Heart left ventricle (tissue), 16 donors: ENCODE measurements at places on chromosomes 3 and 15. TPM values are rescaled to one million over a fixed set of nuclear protein-coding genes. Genes with fewer than 3 reads are reported as not detected.

The FSTL1 gene
- 265 TPM for total RNA-seq

- H3K4me3 ChIP-seq, result no peak overlapping the region
- no peaks in the 10 kb centered on the region for H3K4me1 ChIP-seq
- H3K27ac ChIP-seq, result no peak overlapping the region
- H3K36me3 ChIP-seq, result no peaks in the 10 kb centered on the region
- no peak for DNase-seq
Observed at GRCh38 chr3:59262076-59262498, 212.3 kb upstream of the CFAP20DC start.

GRCh38 chr15:52295421-52296001 is at the start of gene MYO5C:
TSS of gene MYO5C (minus strand) at chr15:52295804. CDS start at chr15:52295636, 168 bp downstream.
- peak; percentile 83 for DNase-seq
- H3K27ac ChIP-seq, result peak within 1 kb of the TSS; percentile 64
- no peaks in the 10 kb centered on the region for H3K36me3 ChIP-seq
- H3K4me3 ChIP-seq, result peak within 1 kb of the TSS; percentile 65
- H3K4me1 ChIP-seq, result peaks cover 17% of the 10 kb centered on the region

The LRRIQ4 gene
- not detected for total RNA-seq

- H3K27me3 ChIP-seq, result no peaks in the 10 kb centered on the region
- H3K4me3 ChIP-seq, result no peak overlapping the region
- H3K27ac ChIP-seq, result no peak overlapping the region
- no peaks in the 10 kb centered on the region for H3K36me3 ChIP-seq
- no peak for DNase-seq
Observed at GRCh38 chr3:151589311-151589710, 128.4 kb upstream of the IGSF10 start.

- H3K27me3 ChIP-seq, result no peaks in the 10 kb centered on the region
- H3K36me3 ChIP-seq, result no peaks in the 10 kb centered on the region
- H3K4me1 ChIP-seq, result no peaks in the 10 kb centered on the region
Observed at GRCh38 chr15:84391191-84391590, 155.6 kb downstream of the GOLGA6L4 start.

The ARRDC4 gene
- 29.6 TPM for total RNA-seq

The CCR5 gene
- 6.5 TPM for total RNA-seq
